Left ventricle myocardium inferior (tissue), 1 donor: ENCODE measurements at places on chromosomes 3 and 15. TPM values are rescaled to one million over a fixed set of nuclear protein-coding genes. Genes with fewer than 3 reads are reported as not detected.
A peak's percentile ranks its signal among the peaks of the same experiment; 100 is the strongest.

- peak overlapping the region; percentile 94 for H3K27ac ChIP-seq
- peaks cover 6% of the 10 kb centered on the region for H3K36me3 ChIP-seq
- H3K27me3 ChIP-seq: peaks cover 100% of the 10 kb centered on the region
- peak; percentile 57 for DNase-seq
- H3K4me3 ChIP-seq: peak overlapping the region; percentile 81
These were observed 3.9 kb downstream of the GATA2 start for GRCh38 chr3:128488991-128489673.

GRCh38 chr3:23913873-23914743 is 2.7 kb downstream of the NKIRAS1 start:
- H3K36me3 ChIP-seq: peaks cover 30% of the 10 kb centered on the region
- H3K27me3 ChIP-seq: no peaks in the 10 kb centered on the region
- H3K27ac ChIP-seq: no peak overlapping the region
- DNase-seq: no peak
- no peak overlapping the region for H3K4me3 ChIP-seq
- peaks cover 44% of the 10 kb centered on the region for H3K4me1 ChIP-seq

SOX14 gene
- not detected for total RNA-seq

DNA sequence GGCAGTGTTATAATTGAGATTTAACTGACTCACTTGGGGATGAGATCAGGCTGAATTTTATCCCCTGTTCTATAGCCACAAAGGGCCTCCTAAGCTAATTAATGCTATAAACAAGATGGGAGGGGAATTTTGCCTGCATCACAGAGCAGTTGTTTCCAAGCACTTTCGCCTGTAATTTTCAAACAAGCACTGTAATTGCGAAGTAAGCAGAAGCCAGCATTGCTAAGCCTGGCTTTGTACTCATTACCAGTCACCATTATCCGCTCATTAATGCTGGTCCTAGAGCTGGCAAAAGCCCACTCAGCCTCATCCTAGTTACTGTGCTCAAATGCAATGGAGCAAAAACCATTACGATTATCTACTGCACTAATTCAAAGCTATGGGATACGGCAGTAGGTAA is 356.6 kb upstream of the UBE2E2 start:
- no peaks in the 10 kb centered on the region for H3K27me3 ChIP-seq
- DNase-seq: no peak
- no peak overlapping the region for H3K4me3 ChIP-seq
- H3K27ac ChIP-seq: no peak overlapping the region

GRCh38 chr3:146166415-146166821 is 5.4 kb upstream of the PLOD2 start:
- H3K27ac ChIP-seq: peak overlapping the region; percentile 43
- no peak for DNase-seq
- no peak overlapping the region for H3K4me3 ChIP-seq
- no peaks in the 10 kb centered on the region for H3K27me3 ChIP-seq
- H3K4me1 ChIP-seq: peaks cover 35% of the 10 kb centered on the region
- no peaks in the 10 kb centered on the region for H3K36me3 ChIP-seq

DNA sequence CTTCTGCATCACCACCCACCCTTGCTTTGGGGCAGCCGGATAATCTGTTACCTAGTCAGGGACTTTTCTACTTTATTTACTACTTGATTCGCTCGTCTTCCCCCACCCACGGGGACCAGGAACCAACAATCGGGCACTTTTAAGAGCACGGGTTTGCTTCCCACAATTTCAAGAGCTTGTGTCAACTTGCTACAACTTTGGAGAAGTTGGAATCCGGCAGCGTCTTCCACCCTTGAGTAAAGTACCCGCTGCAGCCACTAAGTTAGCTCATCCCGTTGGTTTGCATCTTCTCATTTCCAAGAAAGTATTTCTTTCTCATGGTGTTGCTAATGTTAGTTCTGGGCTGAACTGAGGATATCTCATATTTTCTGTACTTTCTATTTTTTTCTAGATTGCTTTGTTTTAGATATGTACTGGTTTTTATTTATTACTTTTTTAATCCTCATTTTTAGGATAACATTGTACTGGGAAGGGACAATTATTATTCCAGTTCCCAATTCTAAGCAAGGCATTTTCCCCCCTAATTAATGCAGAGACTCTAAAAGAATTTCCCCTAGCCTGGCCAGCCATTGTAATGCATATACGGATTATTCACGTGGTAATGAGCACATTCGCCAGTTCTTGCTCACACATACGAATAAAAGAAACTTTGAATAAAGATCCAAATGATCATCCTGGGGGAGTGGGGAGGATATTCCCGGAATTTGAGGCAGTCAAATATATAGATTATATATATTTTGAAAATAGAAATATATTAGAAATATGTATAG is 4.0 kb downstream of the SOX2 start:
- H3K4me3 ChIP-seq: no peak overlapping the region
- peaks cover 23% of the 10 kb centered on the region for H3K4me1 ChIP-seq
- H3K27me3 ChIP-seq: peaks cover 100% of the 10 kb centered on the region
- no peaks in the 10 kb centered on the region for H3K36me3 ChIP-seq

GRCh38 chr15:100193277-100193860 is 148.4 kb downstream of the ADAMTS17 start:
- no peak overlapping the region for H3K4me3 ChIP-seq
- no peak for DNase-seq
- no peak overlapping the region for H3K27ac ChIP-seq
- H3K27me3 ChIP-seq: no peaks in the 10 kb centered on the region
- H3K36me3 ChIP-seq: no peaks in the 10 kb centered on the region

GRCh38 chr3:183381179-183381578 is 47.2 kb downstream of the MCF2L2 start:
- no peak overlapping the region for H3K27ac ChIP-seq
- H3K27me3 ChIP-seq: peaks cover 10% of the 10 kb centered on the region
- no peak for DNase-seq
- H3K36me3 ChIP-seq: no peaks in the 10 kb centered on the region
- no peaks in the 10 kb centered on the region for H3K4me1 ChIP-seq

DNA sequence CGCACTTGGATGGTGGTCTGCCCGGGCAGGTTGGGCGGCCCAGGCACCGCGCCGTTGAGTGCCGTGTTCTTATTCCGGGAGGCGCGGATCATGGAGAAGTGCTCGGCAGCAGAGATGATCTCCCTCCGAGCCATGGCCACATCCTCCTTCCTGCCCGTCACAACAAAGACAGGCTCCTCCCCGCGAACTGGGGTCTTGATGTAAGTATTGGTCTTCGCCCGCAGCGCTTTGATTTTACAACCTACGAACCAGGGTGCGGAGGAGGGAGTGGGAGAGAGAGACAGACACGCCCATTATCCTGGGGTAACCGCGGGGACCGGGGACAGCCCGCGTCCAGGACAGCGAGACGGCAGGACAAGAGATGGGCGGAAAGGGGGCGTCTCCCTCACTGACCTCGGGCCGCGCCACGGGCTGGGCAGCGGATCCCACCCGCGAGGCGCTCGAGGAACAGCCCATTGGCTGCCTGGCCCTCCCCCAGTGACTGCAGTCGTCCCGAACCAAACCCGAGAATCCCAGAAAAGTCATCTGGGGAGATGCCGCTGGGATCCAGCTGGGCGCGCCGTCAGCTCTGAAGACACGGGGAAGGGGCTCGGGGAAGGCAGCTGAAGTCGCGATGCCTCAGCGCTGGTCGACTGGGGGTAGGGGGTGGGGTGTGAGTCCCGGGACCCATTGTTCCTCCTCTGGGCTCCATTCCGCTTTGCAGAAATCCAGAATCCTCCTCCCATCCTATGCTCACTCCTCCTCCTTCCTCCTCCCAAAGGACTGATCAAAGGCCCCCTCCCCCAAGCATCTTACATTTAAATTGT is 1.2 kb downstream of the MEX3B start:
- H3K4me1 ChIP-seq: peaks cover 60% of the 10 kb centered on the region
- peak overlapping the region; percentile 96 for H3K4me3 ChIP-seq
- peak overlapping the region; percentile 99 for H3K27ac ChIP-seq
- peaks cover 11% of the 10 kb centered on the region for H3K36me3 ChIP-seq

KCNMB2 gene
- 2.1 TPM for total RNA-seq
